ENCODE measurements at places on chromosomes 3 and 15.

- no peak for DNase-seq
These were observed 165.7 kb downstream of the ZNF385D start for GRCh38 chr3:21585216-21585740.

DNA sequence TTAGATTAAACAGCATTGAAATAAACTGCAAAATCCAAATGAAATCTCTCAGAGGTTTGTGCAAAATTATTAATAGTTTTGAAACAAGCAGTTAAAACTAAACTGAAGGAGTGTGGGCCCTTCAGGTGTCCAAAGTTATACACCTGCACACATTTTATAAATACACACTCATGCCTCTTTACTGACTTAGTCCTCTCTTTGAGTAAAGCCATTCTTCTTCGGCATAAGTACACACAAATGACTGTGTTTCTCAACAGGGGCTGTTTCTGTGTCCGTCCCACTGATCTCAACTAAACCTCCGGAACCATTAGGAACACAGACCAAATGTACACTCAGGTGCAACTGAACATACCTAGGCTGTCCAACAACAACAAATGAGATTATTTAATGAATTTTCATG, 18.8 kb downstream of the MECOM start:
- DNase-seq = no peak

DNA sequence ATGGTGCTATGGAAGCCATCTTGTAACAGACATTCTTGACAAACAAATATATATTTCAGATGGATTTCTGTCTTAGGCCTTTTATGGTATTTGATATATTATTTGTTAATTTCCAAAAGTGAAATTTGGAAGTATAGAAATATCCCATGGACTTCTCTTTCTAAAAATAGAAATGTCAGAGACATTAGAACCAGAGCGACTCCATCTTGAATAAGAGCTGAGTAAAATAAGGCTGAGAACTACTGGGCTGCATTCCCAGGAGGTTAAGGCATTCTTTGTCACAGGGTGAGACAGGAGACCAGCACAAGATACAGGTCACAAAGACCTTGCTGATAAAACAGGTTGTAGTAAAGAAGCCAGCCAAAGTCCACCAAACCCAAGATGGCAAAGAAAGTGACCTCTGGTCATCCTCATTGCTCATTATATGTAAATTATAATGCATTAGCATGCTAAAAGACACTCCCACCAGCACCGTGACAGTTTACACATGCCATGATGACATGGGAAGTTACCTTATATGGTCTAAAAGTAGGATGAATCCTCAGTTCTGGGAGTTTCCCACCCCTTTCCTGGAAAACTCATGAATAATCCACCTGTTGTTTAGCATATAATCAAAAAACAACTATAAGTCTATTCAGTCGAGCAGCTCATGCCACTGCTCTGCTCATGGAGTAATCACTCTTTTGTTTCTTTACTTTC, 146.0 kb downstream of the NEK11 start:
- DNase-seq = no peak

DNA sequence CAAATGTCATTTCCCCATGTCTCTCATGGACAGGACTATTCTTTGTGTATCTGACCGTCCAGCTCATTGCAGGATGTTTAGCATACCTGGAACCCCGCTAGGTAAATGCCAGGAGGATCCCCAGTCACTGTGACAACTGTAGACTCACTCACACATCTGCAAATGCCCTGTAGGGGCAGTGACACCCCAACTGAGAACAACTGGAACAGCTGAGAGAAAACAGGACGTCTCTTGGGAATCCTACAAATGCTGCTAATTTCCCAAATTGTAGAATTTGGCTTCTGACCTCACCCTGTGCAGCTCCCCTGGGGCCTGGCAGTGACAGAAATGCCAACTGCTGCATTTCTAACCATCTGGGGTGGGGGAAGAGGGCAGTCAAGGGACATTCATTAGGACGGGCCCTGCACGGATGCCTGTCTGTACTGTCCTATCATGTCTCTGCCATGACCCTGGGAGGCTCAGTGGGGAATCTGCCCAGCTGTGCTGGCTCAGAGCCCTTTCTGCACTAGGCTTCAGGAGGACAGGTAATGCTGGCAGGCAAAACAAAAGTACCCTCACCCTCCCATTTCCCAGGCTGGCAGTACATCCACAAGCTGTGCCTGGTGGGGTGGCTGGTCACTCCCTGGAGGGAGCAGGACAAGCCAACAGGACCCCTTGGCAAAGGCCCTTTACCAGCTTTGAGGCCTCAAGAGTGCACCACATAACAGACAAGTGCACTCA, 30.4 kb downstream of the RAB6B start:
- DNase-seq = no peak

- no peak for DNase-seq
These were observed 95.4 kb upstream of the VGLL4 start for GRCh38 chr3:11739123-11739522.
